Fibroblast of lung (primary cell): ENCODE measurements at places on chromosomes 7 and 10.

- H3K27ac ChIP-seq: no peak overlapping the region
- no peaks in the 10 kb centered on the region for H3K4me1 ChIP-seq
- no peak overlapping the region for H3K4me3 ChIP-seq
- no peak for DNase-seq
- no peaks in the 10 kb centered on the region for H3K27me3 ChIP-seq
Observed at GRCh38 chr7:29084832-29085231, 61.5 kb downstream of the CPVL start.

GRCh38 chr7:41294556-41295454 is 408.1 kb downstream of the INHBA start:
- H3K27ac ChIP-seq: no peak overlapping the region
- H3K36me3 ChIP-seq: no peaks in the 10 kb centered on the region
- no peaks in the 10 kb centered on the region for H3K4me1 ChIP-seq
- no peaks in the 10 kb centered on the region for H3K27me3 ChIP-seq
- no peak overlapping the region for H3K4me3 ChIP-seq

GRCh38 chr7:22123139-22123538 is 177.4 kb upstream of the CDCA7L start:
- H3K4me3 ChIP-seq: no peak overlapping the region
- no peak overlapping the region for H3K27ac ChIP-seq
- no peaks in the 10 kb centered on the region for H3K36me3 ChIP-seq
- no peaks in the 10 kb centered on the region for H3K4me1 ChIP-seq
- no peak for DNase-seq

GRCh38 chr10:6912424-6912823 is 332.3 kb upstream of the PRKCQ start:
- DNase-seq: peak; percentile 53
- no peak overlapping the region for H3K27ac ChIP-seq
- no peaks in the 10 kb centered on the region for H3K4me1 ChIP-seq
- H3K4me3 ChIP-seq: no peak overlapping the region
- H3K27me3 ChIP-seq: no peaks in the 10 kb centered on the region
